ENCODE measurements at places on chromosomes 12 and 14.

DNA sequence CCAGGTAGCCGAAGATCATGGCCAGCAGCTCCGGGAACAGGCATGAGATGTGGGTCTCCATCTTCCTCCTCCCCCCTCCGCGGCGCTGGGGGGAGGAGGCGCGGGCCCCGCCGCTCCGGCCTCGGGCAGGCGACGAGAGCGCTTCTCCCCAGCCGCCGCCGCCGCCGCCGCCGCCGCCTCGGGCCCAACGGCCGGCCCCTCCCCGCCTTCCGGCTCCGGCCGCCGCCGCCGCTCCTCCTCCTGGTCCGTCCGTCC, 448 bp downstream of the FBXL14 start:
- DNase-seq = no peak

DNA sequence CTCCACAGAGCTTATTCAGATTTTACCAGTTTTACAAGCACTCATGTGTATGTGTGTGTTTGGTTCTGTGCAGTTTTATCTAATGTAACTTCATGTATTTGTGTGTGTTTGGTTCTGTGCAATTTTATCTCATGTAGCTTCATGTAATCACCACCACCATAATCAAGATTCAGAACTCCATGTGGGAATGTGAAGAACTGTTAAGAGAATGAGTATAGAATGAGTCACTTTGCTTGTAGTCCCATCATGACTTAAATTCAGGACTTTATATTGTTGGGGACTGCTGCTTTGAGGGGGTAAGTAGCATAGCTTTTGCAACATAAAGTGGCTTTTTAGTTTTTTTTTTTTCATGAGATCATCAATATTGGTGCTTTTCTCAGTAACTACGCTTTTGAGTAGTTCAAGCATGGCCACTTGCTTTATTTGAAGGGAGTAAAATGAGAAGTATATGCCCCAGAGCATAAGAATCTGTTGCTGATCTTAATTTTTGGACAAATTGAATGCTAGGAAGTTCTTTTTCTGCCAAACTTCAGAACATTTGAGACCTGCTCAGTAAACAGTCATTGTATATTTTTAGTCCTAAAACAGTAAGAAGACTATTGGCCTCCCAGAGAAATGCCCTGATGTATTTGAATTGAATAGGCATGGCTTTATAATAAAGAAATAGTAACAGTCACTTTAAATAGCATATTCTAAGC, 28.8 kb downstream of the PROX2 start:
- no peak for DNase-seq

GRCh38 chr12:114399664-114400211, 6.2 kb downstream of the TBX5 start:
- no peak for DNase-seq

GRCh38 chr14:64303471-64303917, 9.3 kb upstream of the ESR2 start:
- DNase-seq = peak; percentile 51

GRCh38 chr12:75790219-75790618, 241.4 kb downstream of the PHLDA1 start:
- DNase-seq = no peak

- DNase-seq = peak; percentile 66
Observed at GRCh38 chr12:68180792-68181744, 21.5 kb upstream of the IFNG start.

DNA sequence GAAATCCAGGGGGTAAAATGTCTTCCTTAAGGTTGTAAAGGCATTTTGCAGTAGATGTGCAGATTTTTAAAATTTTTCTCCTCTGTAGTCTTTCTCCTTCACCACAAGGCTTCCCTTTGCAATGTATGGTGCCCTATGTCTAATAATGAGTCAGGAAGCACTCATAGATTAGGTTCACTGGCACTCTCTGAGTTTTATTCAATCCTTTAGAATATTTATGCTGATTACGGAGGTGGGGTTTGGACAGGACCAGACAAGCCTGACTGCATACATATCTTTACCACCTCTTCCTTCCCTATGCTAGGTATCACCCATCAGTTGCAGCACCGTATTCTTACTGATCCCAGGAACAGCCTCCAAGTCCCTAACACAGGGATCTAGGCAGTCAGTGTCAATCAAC, 99.5 kb downstream of the NEDD1 start:
- DNase-seq = no peak

All from CD4-positive, alpha-beta T cell treated with Interleukin-10 for 1 hour (primary cell).